ENCODE measurements at places on chromosomes 16 and 17.

GRCh38 chr17:13350466-13350865 is 251.3 kb downstream of the HS3ST3A1 start:
- no peak for DNase-seq

DNA sequence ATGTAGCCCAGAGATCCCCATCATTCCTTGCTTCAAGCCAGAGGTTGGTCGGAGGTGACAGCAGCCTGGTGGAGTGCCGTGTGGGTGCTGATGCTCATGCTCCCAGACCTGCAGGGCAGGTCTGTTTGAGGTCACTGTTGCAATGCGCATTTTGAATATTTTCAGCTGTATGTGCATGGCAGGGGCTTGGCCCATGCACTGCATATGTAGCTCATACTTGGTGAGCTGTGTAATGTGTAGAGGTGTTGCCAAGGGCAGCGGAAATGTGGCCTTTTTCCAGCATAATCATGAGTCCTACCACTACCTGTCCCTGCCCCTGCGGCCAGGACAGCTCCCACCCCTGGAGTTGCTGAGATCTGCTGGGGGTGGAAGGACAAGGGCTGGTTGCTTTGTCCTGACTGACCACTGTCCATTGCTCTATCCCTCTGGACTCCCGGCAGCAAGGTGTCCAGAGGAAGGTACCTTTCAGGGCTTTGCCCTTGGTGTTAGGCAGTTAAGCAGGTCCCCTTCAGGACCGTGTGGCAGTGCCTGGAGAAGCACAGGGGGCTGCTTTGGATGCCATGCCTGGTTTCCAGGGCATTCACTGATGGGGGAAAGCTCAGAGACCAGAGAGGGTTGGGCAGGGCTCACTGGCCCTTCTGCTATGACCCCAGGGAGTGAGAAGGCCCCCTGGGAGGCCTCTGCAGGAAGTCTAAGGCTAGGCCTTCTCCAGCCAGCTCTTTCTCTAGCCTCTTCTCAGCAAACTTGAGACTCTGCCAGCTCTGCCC is 215.2 kb downstream of the NTN1 start:
- DNase-seq, result no peak

DNA sequence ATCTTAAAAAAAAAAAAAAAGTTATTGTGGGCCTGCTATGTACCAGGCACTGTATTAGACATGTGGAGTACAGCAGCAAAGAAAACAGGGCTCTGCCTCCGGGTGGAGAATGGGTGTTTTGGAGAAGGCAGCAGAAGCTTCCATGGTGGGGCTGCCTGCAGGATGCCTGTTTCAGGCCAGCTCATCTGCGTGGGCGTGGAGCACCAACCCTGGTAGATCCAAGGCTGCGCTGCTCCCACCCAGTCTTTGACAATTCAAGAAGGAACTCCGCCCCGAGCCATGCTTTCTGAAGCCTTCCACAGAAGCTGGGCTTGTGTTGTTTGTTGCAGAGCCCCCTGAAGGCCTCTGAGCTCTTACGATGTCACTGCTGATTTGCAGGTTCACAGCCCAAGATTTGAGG is 23.2 kb upstream of the CACNG1 start:
- DNase-seq, result no peak

DNA sequence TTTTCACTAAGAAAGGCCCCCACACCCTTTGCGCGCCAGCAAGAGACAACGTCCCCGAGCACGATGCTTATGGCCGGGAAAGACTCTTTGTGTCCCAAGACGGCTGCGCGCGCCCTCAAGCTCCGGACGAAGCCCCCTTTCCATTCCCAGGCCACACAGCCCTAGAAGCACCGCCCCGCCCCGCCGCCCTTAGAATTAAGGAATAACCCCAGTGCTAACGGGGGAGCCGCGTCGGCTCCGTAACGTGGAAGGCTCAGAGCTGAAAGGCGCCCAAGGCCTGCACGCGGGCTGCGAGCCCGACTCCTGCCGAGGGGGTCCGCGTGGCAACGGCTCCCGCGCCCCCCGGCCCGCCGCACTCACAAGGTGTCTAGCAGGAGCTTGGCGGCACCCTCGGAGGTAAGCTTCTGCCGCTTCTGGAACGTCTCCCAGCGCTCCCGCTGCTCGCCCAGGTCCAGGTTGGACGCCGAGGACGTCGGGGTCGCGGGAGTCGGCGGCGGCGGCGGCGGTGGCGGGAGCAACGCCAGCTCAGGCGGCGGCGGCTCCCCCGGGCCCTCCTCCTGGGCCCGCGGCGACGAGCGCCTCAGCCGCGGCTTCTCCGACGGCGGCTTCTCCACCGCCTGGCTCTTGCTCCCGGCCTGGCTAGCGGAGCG is 477 bp downstream of the CENPV start:
- no peak for DNase-seq

- no peak for DNase-seq
Measured at GRCh38 chr17:14301279-14302090, 604 bp downstream of the HS3ST3B1 start.

GRCh38 chr16:66494916-66495315 is 55.0 kb downstream of the TK2 start:
- DNase-seq, result no peak
